H1 (cell line): ENCODE measurements at places on chromosomes 12 and 14. TPM values are rescaled to one million over a fixed set of nuclear protein-coding genes. Genes with fewer than 3 reads are reported as not detected.

DPPA3 gene
- total RNA-seq, result 1.2 and 1.6 TPM in 2 replicates

GRCh38 chr14:79822034-79822433 is 389.3 kb downstream of the DIO2 start:
- no peak for DNase-seq
- H3K36me3 ChIP-seq, result no peaks in the 10 kb centered on the region
- H3K27me3 ChIP-seq, result no peaks in the 10 kb centered on the region
- H3K4me3 ChIP-seq, result no peak overlapping the region

GRCh38 chr14:43778937-43779639 is 728.0 kb downstream of the FSCB start:
- H3K4me3 ChIP-seq, result no peak overlapping the region
- DNase-seq, result no peak
- H3K27me3 ChIP-seq, result no peaks in the 10 kb centered on the region
- no peaks in the 10 kb centered on the region for H3K36me3 ChIP-seq
- no peak overlapping the region for H3K27ac ChIP-seq

- no peak overlapping the region for H3K4me3 ChIP-seq
- H3K36me3 ChIP-seq, result no peaks in the 10 kb centered on the region
- no peak for DNase-seq
- H3K27me3 ChIP-seq, result no peaks in the 10 kb centered on the region
These were observed 488.3 kb downstream of the APAF1 start for GRCh38 chr12:99133401-99133800.

GRCh38 chr12:95318071-95318545 is 100.5 kb downstream of the VEZT start:
- no peak overlapping the region for H3K4me3 ChIP-seq
- H3K27ac ChIP-seq, result no peak overlapping the region
- no peaks in the 10 kb centered on the region for H3K27me3 ChIP-seq
- DNase-seq, result no peak
- H3K4me1 ChIP-seq, result no peaks in the 10 kb centered on the region

DNA sequence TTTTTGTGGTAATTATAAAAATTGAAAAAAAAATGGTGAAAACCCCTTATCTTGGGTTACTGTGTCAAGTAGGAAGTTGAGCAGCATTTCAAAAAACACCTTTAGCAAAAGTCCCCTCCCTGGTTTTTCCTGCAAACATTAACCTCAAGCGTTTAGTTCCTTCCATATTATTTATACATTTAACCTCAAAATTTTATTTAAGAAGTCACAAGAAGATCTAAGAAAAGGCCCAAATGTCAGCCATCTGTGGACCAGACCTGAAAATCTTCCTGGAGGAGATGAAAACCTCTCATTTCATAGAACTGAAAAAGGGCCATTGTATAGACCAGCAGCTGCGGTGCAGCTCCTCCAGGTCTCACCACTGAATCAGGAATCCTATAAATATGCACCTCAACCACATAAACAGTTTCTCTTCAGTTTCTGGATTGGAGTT is 40.4 kb upstream of the BTG1 start:
- no peaks in the 10 kb centered on the region for H3K36me3 ChIP-seq
- DNase-seq, result no peak
- no peaks in the 10 kb centered on the region for H3K27me3 ChIP-seq
- no peak overlapping the region for H3K4me3 ChIP-seq
- no peak overlapping the region for H3K27ac ChIP-seq
- H3K4me1 ChIP-seq, result no peaks in the 10 kb centered on the region

- H3K27ac ChIP-seq, result no peak overlapping the region
- no peak overlapping the region for H3K4me3 ChIP-seq
- no peaks in the 10 kb centered on the region for H3K36me3 ChIP-seq
- peaks cover 9% of the 10 kb centered on the region for H3K4me1 ChIP-seq
- H3K27me3 ChIP-seq, result peaks cover 63% of the 10 kb centered on the region
- DNase-seq, result no peak
These were observed 2.2 kb downstream of the ASIC1 start for GRCh38 chr12:50059440-50060119.

DNA sequence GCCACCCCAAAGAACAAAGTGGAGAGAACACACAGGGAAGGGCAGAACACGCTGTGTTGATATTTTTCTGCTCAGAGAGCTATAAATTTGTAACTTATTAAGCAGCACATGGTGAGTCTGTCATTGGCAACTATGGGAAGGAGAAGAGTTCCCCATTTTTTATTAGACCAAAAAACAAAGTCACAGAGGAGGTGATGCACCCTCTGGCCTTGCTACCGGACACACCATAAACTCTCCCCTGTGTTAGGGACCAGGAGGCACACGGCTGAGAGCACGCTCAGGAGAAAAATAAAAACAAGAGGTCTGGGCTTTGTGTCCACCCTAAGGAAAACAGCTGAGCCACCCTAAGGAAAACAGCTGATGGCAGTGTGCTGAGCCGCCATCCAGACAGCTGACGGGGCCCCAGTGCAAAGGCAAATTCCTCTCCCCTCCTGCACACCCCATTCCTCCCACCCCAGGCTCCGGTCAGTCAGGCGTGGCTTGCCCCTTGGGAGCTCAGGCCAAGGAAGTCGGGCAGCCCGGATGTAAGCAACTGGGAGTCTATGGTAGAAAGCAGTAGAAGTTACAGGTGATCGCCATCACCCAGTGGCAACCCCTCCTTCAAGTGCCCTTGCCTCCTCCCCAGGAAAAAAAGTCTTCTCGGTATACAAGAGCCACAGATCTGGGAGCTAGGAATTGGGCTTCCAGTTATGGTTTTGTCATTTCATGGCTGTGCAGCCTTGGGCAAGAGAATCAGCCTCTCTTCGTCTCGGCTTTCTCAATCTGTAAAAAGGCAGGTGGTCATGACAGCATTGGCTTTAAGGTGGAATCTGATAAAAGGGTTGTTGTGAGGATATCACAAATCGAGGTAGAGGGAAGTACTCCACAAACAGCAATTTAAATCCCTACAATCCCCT is 2.4 kb downstream of the PXN start:
- no peaks in the 10 kb centered on the region for H3K36me3 ChIP-seq
- no peak for DNase-seq
- H3K4me3 ChIP-seq, result no peak overlapping the region
- H3K4me1 ChIP-seq, result peaks cover 21% of the 10 kb centered on the region
- H3K27ac ChIP-seq, result no peak overlapping the region

GRCh38 chr14:33590891-33591630 is 359.8 kb downstream of the EGLN3 start:
- H3K27me3 ChIP-seq, result no peaks in the 10 kb centered on the region
- H3K27ac ChIP-seq, result no peak overlapping the region
- H3K4me3 ChIP-seq, result no peak overlapping the region
- no peak for DNase-seq

- H3K27ac ChIP-seq, result no peak overlapping the region
- H3K4me1 ChIP-seq, result no peaks in the 10 kb centered on the region
- no peak overlapping the region for H3K4me3 ChIP-seq
- H3K36me3 ChIP-seq, result no peaks in the 10 kb centered on the region
- no peaks in the 10 kb centered on the region for H3K27me3 ChIP-seq
- no peak for DNase-seq
These were observed 208.3 kb downstream of the EMP1 start for GRCh38 chr12:13404631-13405473.

DNA sequence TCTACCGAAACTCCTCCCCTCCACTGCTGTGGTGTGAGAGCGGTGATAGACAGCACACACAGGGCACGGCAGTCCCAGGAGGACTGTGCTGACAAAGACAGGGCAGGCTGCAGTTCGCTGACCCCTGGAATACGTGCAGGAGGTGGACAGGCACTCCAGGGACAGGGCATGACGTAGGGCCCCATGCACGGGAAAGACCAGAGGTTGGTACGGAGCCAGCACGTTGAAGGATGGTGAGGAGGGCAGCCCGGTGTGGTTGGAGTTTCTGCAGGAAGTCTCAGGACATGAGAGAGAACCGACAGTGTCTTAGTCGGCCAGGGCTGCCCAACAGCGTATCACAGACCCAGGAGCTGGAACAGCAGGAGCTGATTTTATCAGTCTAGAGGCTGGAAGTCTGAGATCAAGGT is 254.2 kb upstream of the FKBP4 start:
- no peaks in the 10 kb centered on the region for H3K36me3 ChIP-seq
- no peaks in the 10 kb centered on the region for H3K4me1 ChIP-seq
- H3K27me3 ChIP-seq, result no peaks in the 10 kb centered on the region
- no peak overlapping the region for H3K27ac ChIP-seq
- no peak for DNase-seq

DNA sequence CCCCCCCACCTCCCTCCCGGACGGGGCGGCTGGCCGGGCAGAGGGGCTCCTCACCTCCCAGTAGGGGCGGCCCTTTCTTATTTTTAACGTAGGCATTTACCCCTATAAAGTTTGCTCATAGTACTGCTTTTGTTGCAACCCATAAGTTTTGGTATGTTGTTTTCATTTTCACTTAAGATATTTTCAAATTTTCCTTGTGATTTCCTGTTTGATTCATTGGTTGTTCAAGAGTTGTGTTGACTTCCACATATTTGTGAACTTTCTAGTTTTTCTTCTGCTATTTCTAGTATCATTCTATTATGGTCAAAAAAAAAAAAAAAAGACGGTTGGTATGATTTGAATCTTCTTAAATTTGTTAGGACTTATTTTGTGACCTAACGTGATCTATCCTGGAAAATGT is 6.5 kb downstream of the NOXRED1 start:
- H3K4me1 ChIP-seq, result no peaks in the 10 kb centered on the region
- H3K36me3 ChIP-seq, result no peaks in the 10 kb centered on the region
- H3K27me3 ChIP-seq, result no peaks in the 10 kb centered on the region
- DNase-seq, result no peak
- H3K4me3 ChIP-seq, result no peak overlapping the region
- H3K27ac ChIP-seq, result no peak overlapping the region

DNA sequence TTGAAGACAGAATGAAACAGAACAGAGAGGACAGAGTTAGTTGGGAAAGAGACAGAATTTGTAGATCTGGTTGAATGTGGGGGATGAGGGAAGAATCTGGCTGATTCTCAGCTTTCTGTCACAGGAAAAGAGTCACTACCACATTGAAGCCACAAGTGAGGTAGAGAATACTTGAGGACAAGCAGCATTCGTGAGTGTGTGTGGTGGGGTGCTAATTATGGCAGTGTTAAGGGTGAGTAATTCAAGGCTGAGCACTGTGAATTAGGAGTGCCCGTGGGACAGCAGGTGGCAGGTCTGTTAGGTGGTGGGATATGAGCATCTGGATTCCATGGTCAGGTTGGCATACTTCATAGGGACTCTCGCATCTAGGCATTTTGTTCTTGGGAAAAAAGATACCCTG is 347.4 kb upstream of the PRICKLE1 start:
- H3K4me3 ChIP-seq, result no peak overlapping the region
- H3K4me1 ChIP-seq, result no peaks in the 10 kb centered on the region
- no peaks in the 10 kb centered on the region for H3K36me3 ChIP-seq
- no peaks in the 10 kb centered on the region for H3K27me3 ChIP-seq
- H3K27ac ChIP-seq, result no peak overlapping the region
- no peak for DNase-seq

DNA sequence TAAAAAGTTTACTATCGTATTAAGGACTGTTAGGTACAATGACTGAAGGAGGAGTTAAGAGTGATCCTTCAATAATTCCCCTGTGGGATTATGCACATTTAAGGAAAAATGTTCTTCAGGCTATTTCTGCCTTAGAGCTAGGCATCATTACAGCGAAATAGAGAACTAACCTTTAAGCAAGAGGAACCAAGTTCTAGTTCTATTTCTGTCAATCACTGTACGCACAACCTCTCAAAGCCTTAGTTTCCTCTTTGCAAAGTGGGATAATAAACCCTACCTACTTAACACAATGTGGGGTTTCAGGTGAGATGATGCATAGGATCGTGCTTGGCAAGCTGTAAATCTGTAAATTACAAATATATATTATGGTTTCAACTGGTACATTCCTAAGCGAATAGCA is 15.4 kb downstream of the NTF3 start:
- no peaks in the 10 kb centered on the region for H3K36me3 ChIP-seq
- no peaks in the 10 kb centered on the region; the same call in 1 of the 2 replicates for H3K27me3 ChIP-seq
- no peaks in the 10 kb centered on the region for H3K4me1 ChIP-seq
- no peak overlapping the region for H3K27ac ChIP-seq
- no peak for DNase-seq

DNA sequence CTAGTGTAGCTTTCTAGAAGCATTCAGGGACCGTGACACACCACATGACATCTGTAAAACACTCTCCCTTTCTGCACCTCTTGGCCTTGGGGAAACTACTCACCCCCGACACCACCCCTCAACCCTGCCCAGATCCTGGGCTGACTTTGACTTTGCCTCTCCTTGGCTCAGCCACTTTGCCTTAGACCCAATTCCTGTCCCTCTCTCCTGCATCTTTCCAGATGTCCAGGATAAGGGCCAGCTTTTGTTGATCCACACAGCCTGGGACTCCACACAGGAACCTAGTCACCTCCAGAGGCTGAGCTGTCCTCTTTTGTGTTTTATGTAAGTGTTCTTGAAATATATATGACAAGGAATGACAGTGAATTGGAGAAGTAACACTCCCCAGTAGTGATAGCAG is 153.7 kb upstream of the PLXNC1 start:
- DNase-seq, result no peak
- no peak overlapping the region for H3K27ac ChIP-seq
- no peak overlapping the region for H3K4me3 ChIP-seq
- no peaks in the 10 kb centered on the region for H3K27me3 ChIP-seq

- H3K27ac ChIP-seq, result no peak overlapping the region
- H3K4me3 ChIP-seq, result no peak overlapping the region
- no peaks in the 10 kb centered on the region for H3K36me3 ChIP-seq
- no peaks in the 10 kb centered on the region for H3K4me1 ChIP-seq
- no peaks in the 10 kb centered on the region for H3K27me3 ChIP-seq
- no peak for DNase-seq
These were observed 177.5 kb upstream of the TMTC1 start for GRCh38 chr12:29961231-29961630.

DNA sequence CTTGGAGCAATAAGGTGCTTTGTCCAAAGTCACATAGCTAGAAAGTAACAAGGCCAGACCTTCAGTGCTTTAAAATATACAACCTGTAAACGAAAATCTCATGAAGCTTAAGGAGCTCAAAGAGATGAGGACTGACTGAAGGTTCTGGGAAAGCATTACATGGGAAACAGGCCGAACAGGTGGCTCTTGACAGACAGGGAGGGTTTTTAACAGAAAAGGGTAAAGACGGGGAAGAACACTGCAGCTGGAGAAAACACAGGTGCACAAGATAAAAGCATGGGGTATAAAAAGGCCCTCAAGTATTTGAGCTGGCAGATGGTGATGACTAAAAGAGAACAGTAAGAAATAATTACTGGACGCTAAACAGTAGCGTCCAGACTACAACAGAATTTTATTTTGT is 257.2 kb downstream of the NELL2 start:
- no peak overlapping the region for H3K4me3 ChIP-seq
- DNase-seq, result no peak
- H3K27me3 ChIP-seq, result no peaks in the 10 kb centered on the region
- no peaks in the 10 kb centered on the region for H3K36me3 ChIP-seq

DNA sequence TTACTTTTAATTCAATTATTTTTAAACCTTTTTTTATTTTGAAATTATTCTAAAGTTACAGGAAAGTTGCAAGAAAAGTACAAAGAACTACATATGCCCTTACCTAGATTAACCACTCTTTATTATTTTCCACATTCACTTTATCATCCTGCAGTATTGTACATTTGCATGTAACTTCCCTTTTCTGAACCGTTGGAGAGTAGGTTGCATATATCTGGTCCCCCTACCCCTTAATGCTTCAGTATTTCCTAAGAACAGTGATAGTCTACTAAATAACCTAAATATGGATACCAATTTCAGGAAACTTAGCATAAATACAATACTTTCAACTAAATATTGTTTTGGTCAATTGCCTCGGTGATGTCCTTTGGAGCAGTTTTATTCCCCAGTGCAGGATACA is 15.0 kb downstream of the G2E3 start:
- peaks cover 8% of the 10 kb centered on the region; the same call in 1 of the 2 replicates for H3K4me1 ChIP-seq
- no peak for DNase-seq
- no peak overlapping the region for H3K4me3 ChIP-seq
